WTC11 (cell line): ENCODE measurements at places on chromosomes 4 and X.
A peak's percentile ranks its signal among the peaks of the same experiment; 100 is the strongest.

DNA sequence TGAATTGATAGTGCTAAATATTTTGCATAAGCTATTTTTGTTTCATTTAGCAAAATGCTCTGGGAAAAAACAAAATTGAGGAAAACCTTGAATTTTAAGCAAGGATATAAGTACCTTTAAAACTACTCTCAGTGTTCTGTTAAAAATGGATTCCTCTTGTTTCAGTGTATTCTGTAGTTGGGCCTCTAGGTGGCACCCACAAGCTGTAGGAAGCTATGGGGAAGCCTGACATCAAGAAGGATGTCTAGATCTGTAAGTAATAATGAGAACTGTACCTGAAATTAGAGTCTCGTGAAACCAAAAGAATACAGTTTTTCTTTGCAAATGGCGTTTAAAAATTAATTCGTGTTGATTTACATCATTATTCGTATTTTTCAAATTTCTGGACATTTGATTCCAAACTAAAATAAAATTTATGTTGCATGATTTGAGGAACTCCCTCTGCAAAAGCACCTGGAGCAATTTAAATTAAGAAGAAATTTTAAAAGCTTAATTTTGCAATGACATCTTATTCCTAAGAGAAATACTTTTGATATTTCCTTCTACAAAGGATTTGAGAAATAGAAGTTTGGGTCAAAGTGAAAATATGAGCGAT, 51.2 kb downstream of the TMPRSS11E start:
- no peak overlapping the region for H3K27ac ChIP-seq
- H3K4me1 ChIP-seq: peaks cover 26% of the 10 kb centered on the region
- peaks cover 6% of the 10 kb centered on the region for H3K36me3 ChIP-seq
- H3K4me3 ChIP-seq: no peak overlapping the region
- H3K27me3 ChIP-seq: no peaks in the 10 kb centered on the region

- H3K27me3 ChIP-seq: no peaks in the 10 kb centered on the region
- H3K4me3 ChIP-seq: no peak overlapping the region
- H3K4me1 ChIP-seq: peaks cover 3% of the 10 kb centered on the region; the same call in 1 of the 2 replicates
- no peak for DNase-seq
Measured at GRCh38 chrX:28910487-28910886, 323.2 kb downstream of the IL1RAPL1 start.

DNA sequence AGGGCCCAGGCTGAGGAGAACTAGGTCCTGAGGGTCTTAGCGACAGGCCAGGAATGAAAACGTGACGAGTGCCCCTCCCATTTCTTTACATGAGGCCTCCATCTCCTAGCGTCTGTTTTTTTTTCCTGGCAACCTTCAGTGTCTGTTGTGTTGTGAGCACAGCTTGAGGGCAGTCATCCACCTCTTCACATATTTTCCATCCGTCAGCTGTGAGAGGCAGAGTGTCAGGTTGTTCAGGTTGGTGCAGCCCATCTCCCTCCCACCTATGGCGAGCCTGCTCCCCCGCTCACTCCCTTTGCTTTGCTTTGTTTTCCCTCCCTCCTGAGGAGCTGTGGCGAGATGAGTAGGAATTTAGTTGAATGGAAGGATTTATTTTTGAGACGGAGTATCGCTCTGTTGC, 51.7 kb upstream of the CHRNA9 start:
- H3K36me3 ChIP-seq: no peaks in the 10 kb centered on the region
- DNase-seq: no peak
- H3K27me3 ChIP-seq: peaks cover 5% of the 10 kb centered on the region
- H3K4me1 ChIP-seq: peaks cover 4% of the 10 kb centered on the region
- H3K4me3 ChIP-seq: no peak overlapping the region

DNA sequence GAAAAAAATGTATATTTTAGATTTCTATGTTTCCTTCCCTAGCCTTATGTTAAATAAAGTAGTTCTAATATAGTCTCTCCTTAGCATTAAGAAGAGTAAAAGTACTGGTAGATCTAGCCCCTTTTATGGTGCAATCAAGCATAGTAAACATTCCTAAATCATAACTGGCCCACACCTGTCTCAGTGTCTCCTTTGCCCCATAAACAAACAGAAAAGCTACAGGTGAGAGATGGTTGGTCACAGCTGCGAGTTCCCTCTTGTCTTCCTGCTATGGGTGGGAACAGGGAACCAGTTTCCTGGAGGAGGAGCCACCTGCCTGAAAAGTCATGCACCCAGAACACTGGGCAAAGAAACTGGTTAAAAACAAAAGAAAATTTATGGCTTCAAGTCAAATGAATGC, 16.6 kb downstream of the SOWAHB start:
- no peak overlapping the region for H3K4me3 ChIP-seq
- H3K4me1 ChIP-seq: peaks cover 13% of the 10 kb centered on the region
- DNase-seq: no peak
- no peaks in the 10 kb centered on the region; the same call in 1 of the 2 replicates for H3K36me3 ChIP-seq
- no peak overlapping the region for H3K27ac ChIP-seq

- H3K4me1 ChIP-seq: peaks cover 7% of the 10 kb centered on the region
- peaks cover 12% of the 10 kb centered on the region for H3K36me3 ChIP-seq
- DNase-seq: no peak
- no peaks in the 10 kb centered on the region for H3K27me3 ChIP-seq
- H3K4me3 ChIP-seq: no peak overlapping the region
Measured at GRCh38 chr4:182741914-182742313, 175.3 kb downstream of the DCTD start.

- peak overlapping the region; percentile 44 for H3K27ac ChIP-seq
- no peak overlapping the region for H3K4me3 ChIP-seq
- H3K36me3 ChIP-seq: no peaks in the 10 kb centered on the region
- no peaks in the 10 kb centered on the region for H3K27me3 ChIP-seq
Measured at GRCh38 chr4:147791865-147792264, 60.0 kb downstream of the ARHGAP10 start.

GRCh38 chrX:3712051-3712869, 1.2 kb downstream of the PRKX start:
- H3K4me1 ChIP-seq: peaks cover 25% of the 10 kb centered on the region
- H3K36me3 ChIP-seq: no peaks in the 10 kb centered on the region
- H3K27me3 ChIP-seq: peaks cover 7% of the 10 kb centered on the region; the same call in 1 of the 2 replicates
- peak overlapping the region; percentile 90 for H3K4me3 ChIP-seq

DNA sequence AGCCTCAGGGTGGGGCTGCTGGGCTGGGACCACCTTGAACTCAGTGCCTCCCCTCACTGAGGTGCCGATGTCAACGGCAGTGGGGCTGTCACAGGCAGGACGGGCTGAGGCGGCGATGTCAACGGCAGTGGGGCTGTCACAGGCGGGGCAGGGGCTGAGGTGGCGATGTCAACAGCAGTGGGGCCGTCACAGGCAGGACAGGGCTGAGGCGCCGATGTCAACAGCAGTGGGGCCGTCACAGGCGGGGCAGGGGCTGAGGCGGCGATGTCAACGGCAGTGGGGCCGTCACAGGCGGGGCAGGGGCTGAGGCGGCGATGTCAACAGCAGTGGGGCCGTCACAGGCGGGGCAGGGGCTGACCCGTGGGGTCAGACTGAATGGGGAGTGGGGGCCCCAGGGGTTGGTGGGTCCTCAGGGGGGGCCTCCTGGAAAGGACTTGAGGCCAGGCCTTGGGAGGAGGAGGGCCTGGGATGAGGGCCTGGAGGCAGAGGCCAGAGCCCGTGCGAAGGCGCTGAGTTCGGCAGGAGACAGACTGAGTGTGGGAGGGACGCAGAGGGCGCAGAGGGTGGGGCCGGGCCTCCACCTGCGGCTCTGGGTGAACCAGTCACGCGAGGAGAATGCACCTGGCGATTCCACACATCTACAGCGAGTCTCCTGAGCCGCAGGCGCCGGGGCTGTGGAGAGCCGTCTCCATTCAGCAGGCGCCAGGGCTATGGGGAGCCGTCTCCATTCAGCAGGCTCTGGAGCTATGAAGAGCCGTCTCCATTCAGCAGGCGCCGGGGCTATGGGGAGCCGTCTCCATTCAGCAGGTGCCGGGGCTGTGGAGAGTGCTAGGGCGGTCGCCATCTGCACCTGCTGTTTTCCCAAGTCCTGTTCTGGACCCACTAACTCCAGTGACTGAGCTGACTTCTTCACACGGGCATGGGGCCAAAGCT, 22.9 kb downstream of the ATP5ME start:
- H3K27me3 ChIP-seq: peaks cover 6% of the 10 kb centered on the region; the same call in 1 of the 2 replicates
- H3K27ac ChIP-seq: no peak overlapping the region
- H3K4me1 ChIP-seq: 0 out of 2 replicates have a peak, but pooled peaks cover 4% of the 10 kb centered on the region

DNA sequence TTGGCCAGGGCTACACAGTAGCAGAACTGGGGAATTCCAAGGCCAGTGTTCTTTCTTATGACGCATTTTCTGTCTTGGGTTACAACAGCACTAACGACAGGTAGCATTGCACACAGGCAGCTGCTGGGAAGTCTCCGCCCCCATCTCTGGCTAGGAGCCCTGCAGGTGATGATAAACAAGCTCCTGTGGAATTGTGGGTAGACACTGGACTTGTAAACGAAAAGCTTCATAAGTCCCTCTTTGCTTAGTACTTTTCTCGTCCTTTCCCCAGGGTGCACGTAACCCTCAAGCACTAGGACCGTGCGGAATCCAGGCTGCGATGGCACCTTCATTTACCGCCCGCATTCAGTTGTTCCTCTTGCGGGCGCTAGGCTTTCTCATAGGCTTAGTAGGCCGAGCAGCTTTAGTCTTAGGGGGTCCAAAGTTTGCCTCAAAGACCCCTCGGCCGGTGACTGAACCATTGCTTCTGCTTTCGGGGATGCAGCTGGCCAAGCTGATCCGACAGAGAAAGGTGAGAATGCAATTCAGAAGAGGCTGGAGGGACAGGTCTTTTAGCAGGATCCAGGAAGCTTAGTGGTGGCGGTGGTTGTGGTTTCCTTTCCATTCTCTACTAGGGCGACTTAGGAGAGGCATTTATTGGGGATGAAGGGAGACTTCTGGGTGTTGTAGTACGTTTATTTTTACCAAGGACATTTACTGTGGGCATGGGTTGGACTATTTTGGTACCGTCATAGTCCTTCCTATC, at the start of gene FAAH2:
Gene FAAH2, plus strand, starts transcription at position 200 of the 745 bp plus-strand sequence. Its CDS starts 120 bp downstream, at position 320.
- peaks cover 8% of the 10 kb centered on the region for H3K4me1 ChIP-seq
- H3K27me3 ChIP-seq: 0 out of 2 replicates have a peak, but pooled peaks cover 3% of the 10 kb centered on the region
- peak within 1 kb of the TSS; percentile 83 for H3K4me3 ChIP-seq
- peak within 1 kb of the TSS; percentile 78 for H3K27ac ChIP-seq

- H3K36me3 ChIP-seq: no peaks in the 10 kb centered on the region
- H3K4me1 ChIP-seq: peaks cover 7% of the 10 kb centered on the region
- no peak overlapping the region for H3K4me3 ChIP-seq
- H3K27ac ChIP-seq: no peak overlapping the region
- no peak for DNase-seq
- no peaks in the 10 kb centered on the region; the same call in 1 of the 2 replicates for H3K27me3 ChIP-seq
Measured at GRCh38 chr4:12729384-12729783, 754.8 kb downstream of the RAB28 start.

DNA sequence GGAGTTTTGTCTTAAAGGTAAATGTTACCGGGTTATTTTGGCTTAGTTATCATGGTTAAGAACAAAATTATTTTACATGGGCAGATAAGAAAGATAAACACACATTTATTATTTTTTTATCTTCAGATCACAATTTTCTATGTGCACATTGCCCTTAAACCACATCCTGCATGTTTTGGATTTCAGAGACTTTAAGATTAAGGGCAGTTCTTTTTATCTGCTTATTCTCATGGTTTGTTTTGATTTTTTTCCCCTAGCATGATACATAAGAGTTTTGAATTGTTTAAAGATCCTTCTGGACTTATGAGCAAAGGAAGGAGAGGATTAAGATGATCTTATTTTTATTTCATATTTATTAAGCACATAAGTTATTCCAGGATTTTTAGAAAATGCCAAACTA, 190.1 kb upstream of the BMP3 start:
- H3K27me3 ChIP-seq: no peaks in the 10 kb centered on the region
- no peak for DNase-seq
- no peaks in the 10 kb centered on the region; the same call in 1 of the 2 replicates for H3K36me3 ChIP-seq
- no peak overlapping the region for H3K4me3 ChIP-seq
- no peaks in the 10 kb centered on the region for H3K4me1 ChIP-seq

DNA sequence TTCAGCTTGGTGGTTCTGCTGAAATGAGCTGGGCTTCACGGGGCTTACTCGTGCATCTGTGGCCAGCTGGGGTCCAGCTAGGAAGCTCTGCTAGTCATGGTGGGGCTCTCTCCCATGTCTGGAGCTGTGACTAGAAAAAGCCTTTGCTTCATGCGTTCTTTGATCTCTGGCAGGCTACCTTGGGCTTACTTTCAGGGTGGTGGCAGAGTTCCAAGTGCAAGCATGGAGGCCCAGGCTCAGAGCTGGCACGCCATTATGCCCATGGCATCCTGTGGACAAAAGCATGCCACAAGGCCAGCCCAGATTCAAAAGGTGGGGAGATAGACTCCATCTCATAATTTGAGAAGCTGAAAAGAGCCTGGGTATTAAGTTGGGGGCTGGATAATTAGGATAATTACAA, 55.4 kb upstream of the GBA3 start:
- H3K4me1 ChIP-seq: no peaks in the 10 kb centered on the region; the same call in 1 of the 2 replicates
- H3K4me3 ChIP-seq: no peak overlapping the region
- no peak overlapping the region for H3K27ac ChIP-seq
- no peaks in the 10 kb centered on the region for H3K27me3 ChIP-seq

DNA sequence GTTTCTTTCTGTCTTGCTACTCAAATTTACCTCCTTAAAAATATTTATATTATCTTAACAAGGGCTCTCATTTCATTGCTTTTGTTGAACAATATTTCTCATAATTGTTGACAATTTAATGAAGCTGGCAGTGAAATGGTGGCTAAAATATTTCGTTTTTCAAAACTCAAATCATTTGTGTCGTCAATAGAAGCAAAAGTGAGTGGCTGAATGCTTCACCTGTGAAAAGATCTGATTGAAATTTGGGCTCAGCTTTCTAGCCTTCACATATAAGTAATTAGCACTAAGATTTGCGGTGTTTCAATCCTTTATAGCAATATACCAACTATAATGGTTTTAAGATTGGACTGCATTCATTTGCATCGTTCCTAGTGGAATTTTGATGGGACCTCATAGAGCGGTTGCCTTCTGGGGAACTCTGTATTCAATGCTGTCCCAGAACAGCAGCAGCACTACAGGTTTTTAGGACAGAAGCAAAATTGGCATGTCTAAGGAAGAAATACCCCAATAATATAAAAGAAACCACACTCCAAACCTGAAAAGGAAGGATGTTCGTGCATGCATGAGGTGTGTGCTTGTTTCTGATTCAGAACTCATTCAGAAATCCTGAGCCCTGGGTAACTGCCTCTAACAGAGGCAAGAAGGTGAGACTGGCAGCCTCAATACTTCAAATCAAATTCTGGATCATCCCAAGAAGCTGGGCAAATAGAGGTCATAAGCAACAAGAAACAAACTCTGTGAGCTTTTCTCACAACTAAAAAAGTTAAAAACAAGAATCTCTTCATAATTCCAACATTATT, 2.5 kb downstream of the CXCL1 start:
- H3K4me3 ChIP-seq: no peak overlapping the region
- DNase-seq: no peak
- H3K27me3 ChIP-seq: peaks cover 37% of the 10 kb centered on the region
- peaks cover 18% of the 10 kb centered on the region for H3K4me1 ChIP-seq
- no peak overlapping the region for H3K27ac ChIP-seq

GRCh38 chrX:11341274-11342201, 48.3 kb downstream of the AMELX start:
- peaks cover 8% of the 10 kb centered on the region; the same call in 1 of the 2 replicates for H3K4me1 ChIP-seq
- H3K36me3 ChIP-seq: no peaks in the 10 kb centered on the region
- H3K4me3 ChIP-seq: no peak overlapping the region
- peaks cover 3% of the 10 kb centered on the region; the same call in 1 of the 2 replicates for H3K27me3 ChIP-seq
- DNase-seq: no peak
- no peak overlapping the region for H3K27ac ChIP-seq

- H3K36me3 ChIP-seq: no peaks in the 10 kb centered on the region
- no peaks in the 10 kb centered on the region for H3K27me3 ChIP-seq
- no peak overlapping the region for H3K27ac ChIP-seq
- DNase-seq: no peak
- H3K4me1 ChIP-seq: peaks cover 29% of the 10 kb centered on the region
Measured at GRCh38 chr4:152687974-152688599, 8.3 kb upstream of the TMEM154 start.

- peaks cover 11% of the 10 kb centered on the region for H3K4me1 ChIP-seq
- no peak overlapping the region for H3K27ac ChIP-seq
- H3K4me3 ChIP-seq: no peak overlapping the region
- DNase-seq: no peak
- peaks cover 11% of the 10 kb centered on the region for H3K27me3 ChIP-seq
- H3K36me3 ChIP-seq: no peaks in the 10 kb centered on the region
Measured at GRCh38 chrX:68644861-68645260, 2.6 kb upstream of the STARD8 start.
